ENCODE measurements at places on chromosomes 5 and 9.
A peak's percentile ranks its signal among the peaks of the same experiment; 100 is the strongest.

GRCh38 chr5:119322948-119323537, 32.8 kb upstream of the TNFAIP8 start:
- H3K27ac ChIP-seq: no peak overlapping the region
- no peak overlapping the region for H3K4me3 ChIP-seq
- peaks cover 11% of the 10 kb centered on the region for H3K4me1 ChIP-seq
- DNase-seq: no peak
- peaks cover 4% of the 10 kb centered on the region for H3K36me3 ChIP-seq

GRCh38 chr9:83240671-83241070, 177.7 kb upstream of the RASEF start:
- H3K36me3 ChIP-seq: no peaks in the 10 kb centered on the region
- H3K4me3 ChIP-seq: no peak overlapping the region
- H3K4me1 ChIP-seq: no peaks in the 10 kb centered on the region
- H3K27me3 ChIP-seq: no peaks in the 10 kb centered on the region

- peaks cover 29% of the 10 kb centered on the region for H3K4me1 ChIP-seq
- peaks cover 15% of the 10 kb centered on the region for H3K36me3 ChIP-seq
- peaks cover 4% of the 10 kb centered on the region for H3K27me3 ChIP-seq
- no peak overlapping the region for H3K27ac ChIP-seq
Observed at GRCh38 chr5:15615859-15616258, 115.9 kb downstream of the FBXL7 start.

DNA sequence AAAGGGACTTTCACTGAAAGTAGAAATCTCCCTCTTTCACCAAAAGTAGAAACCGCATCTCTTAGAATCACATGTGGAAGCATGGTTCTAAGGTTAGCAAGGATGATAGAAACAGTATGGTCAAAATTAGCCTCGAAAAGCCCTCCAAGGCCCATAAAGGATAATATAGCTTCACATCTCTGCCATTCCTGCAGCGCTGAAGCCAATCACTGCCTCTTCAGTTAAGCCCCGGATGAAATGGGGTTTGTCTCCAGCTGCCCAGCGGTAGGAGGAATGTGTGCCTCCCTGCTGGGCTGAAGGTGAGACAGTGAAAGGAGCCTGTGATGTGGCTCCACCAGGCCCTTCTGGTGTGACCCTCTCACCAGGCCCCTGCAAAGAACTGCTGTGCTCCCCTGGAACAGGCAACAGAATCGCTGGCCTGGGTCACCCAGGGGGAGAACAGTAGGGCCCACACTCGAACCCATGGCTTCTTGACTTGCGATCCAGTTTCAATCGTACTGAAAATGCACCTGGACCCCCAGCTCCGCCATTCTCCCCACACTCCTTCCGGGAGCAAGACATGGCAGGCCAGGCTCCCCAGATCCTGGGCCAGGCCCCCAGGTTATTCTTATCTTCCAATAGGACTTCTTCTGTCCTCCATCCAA, 47.2 kb downstream of the CAMK2A start:
- H3K27me3 ChIP-seq: peaks cover 4% of the 10 kb centered on the region
- no peaks in the 10 kb centered on the region for H3K4me1 ChIP-seq
- no peak overlapping the region for H3K27ac ChIP-seq
- no peak overlapping the region for H3K4me3 ChIP-seq
- no peaks in the 10 kb centered on the region for H3K36me3 ChIP-seq

DNA sequence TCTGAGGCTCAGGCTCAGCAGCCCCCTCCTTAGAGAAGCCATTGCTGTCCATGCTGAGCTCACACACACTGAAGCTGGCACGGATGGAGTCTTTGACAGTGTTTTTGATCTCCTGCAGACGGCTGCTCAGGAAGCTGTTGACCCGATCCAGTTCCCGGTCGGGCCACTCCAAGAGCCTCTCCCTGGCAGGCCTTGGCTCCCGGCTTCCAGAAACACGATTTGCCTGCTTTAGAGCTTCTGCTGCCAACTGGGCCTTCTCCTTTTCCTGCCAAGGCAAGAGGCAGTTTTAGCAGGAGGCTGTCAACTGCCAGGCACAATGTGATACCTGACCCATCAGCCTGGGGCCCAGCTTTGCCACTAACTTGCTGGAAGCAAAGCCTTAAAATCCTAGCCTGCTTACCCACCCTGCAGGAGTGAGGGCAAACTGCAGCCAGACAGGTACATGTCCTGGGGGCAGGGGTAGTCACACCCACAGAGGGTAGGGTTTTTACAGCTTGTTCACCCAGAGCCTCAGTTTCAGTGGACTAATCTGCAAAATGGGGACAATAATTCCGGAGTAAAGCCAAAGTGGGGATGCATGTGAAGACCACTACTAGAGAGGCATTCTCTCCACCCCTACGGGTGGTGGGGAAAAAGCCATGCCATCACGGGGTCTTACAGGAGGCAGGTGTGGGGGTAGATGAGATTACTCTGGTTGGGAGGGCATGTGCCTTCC, 8.3 kb upstream of the DDX41 start:
- peak overlapping the region; percentile 42 for H3K27ac ChIP-seq
- peaks cover 2% of the 10 kb centered on the region for H3K27me3 ChIP-seq
- H3K4me1 ChIP-seq: no peaks in the 10 kb centered on the region
- peaks cover 21% of the 10 kb centered on the region for H3K36me3 ChIP-seq

- no peak overlapping the region for H3K27ac ChIP-seq
- no peak overlapping the region for H3K4me3 ChIP-seq
- H3K4me1 ChIP-seq: peaks cover 22% of the 10 kb centered on the region
- H3K27me3 ChIP-seq: peaks cover 2% of the 10 kb centered on the region
- peak; percentile 63 for DNase-seq
- H3K36me3 ChIP-seq: no peaks in the 10 kb centered on the region
Observed at GRCh38 chr5:82349652-82350051, 71.5 kb upstream of the RPS23 start.

DNA sequence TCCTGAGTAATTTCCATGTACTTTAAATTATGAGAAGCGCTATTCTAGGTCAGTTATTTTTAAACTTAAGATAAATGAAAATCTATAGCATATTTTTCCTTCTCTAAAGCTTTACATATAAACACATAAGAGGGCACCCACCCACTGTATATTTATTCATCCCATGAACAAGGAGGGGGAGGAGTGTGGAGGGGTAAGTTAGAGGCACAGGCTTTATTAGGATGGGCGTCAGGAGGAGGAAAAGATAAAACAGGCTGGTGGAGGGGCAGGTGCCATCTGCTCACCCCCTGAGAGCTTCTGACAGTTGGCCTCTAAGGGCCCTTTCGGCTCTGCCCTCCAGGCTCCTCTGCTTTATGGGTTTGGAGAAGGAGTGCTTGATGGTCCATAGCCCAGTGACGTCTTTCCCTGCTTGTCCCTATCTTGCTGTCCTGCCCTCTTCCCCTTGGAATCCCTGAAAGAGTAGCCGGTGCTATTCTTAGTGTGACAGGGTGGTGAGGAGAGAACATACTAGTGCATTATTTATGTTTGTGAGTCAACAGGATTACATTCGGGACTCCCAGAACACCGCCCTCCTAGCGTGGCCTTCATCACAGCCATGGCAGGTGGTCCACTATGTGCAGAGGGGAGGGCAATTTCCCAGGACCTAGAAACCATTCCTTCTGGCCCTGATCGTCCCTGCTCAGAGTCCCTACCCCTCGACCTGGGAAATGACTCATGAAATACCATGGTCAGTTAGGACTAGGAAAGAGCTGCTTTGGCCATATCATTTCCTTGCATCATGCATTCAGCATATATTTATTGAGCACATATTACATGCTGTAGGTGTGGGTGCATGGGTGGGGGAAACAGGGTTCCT, 7.9 kb upstream of the SYNPO start:
- peaks cover 8% of the 10 kb centered on the region for H3K27me3 ChIP-seq
- H3K27ac ChIP-seq: no peak overlapping the region
- no peak overlapping the region for H3K4me3 ChIP-seq
- H3K36me3 ChIP-seq: peaks cover 4% of the 10 kb centered on the region
- peaks cover 8% of the 10 kb centered on the region for H3K4me1 ChIP-seq

DNA sequence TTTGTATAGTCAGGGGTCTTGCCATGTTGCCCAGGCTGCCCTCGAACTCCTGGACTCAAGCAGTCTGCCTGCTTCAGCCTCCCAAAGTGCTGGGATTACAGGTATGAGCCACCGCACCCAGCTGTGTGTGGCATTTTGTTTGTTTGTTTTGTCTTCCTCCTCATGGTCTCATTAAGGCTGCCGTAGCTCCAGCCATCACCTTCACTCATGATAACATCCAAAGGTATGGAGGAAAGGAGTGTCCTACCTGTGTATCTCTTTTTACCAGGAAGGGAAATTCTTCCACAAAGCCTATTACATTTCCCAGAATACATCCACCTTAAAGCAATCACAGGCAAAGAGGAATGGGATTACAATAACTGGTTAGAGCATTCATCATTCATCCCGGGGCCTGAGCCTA, 27.2 kb downstream of the LSM11 start:
- no peak overlapping the region for H3K27ac ChIP-seq
- no peak for DNase-seq
- H3K4me1 ChIP-seq: no peaks in the 10 kb centered on the region
- no peaks in the 10 kb centered on the region for H3K27me3 ChIP-seq
- H3K4me3 ChIP-seq: no peak overlapping the region

DNA sequence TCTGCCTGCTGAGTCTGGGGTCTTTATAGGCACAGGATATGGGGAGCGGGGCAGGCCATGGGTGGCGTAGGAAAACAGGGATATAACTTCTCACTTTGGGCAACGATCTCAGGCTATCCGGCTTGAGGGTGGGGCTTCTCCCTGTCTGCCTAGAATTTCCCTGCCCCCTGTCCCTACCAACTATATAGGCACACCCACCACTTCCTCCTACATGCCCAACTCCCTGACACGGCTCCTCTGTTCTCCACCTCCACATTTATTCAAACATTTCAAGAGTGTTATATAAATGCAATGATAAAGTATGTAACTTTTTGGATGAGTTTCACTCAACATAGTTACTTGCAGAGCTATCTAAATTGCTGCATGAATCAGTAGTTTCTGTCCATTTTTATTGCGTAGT, 363.2 kb upstream of the RORB start:
- H3K4me3 ChIP-seq: no peak overlapping the region
- H3K36me3 ChIP-seq: no peaks in the 10 kb centered on the region
- H3K27ac ChIP-seq: no peak overlapping the region
- no peaks in the 10 kb centered on the region for H3K27me3 ChIP-seq
- H3K4me1 ChIP-seq: no peaks in the 10 kb centered on the region
- DNase-seq: no peak

DNA sequence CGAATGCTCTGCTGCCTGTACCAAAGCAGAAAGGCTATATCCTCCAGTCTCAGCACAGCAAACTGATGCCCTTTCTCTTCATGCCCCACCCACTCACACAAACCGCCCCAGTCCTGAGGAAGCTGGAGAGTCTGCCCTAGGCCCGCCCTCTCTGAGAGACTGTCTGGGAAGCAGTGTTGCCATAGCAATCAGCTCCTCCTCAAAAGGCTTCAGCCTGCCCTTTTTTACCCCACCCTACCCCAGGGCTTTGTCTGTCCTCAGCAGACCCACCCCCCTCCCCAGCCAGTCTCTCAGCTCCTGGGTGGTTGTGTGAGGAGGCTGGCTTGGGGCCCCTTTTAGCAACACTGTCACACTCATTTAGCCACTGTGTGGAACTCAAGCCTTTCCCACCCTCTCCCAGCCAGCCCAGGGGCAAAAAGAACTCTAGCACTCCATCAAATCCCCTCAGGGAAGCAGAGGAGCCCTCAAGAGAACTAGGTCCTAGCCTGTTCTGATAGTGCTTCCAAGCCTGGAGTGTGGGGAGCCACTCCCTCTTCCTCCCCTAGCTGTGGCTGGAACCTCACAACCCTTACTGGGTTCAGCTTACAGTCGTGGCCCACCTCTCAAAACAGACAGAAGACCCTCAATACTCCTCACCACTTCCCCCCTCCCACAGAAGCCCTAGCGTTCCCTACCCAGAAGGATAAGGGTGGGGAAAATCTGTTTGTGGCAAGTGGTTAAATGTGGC, 1.4 kb downstream of the ATOSB start:
- H3K27me3 ChIP-seq: peaks cover 13% of the 10 kb centered on the region
- peak overlapping the region; percentile 99 for H3K4me3 ChIP-seq
- peak; percentile 80 for DNase-seq
- peak overlapping the region; percentile 98 for H3K27ac ChIP-seq
- peaks cover 19% of the 10 kb centered on the region for H3K36me3 ChIP-seq
- H3K4me1 ChIP-seq: peaks cover 32% of the 10 kb centered on the region

DNA sequence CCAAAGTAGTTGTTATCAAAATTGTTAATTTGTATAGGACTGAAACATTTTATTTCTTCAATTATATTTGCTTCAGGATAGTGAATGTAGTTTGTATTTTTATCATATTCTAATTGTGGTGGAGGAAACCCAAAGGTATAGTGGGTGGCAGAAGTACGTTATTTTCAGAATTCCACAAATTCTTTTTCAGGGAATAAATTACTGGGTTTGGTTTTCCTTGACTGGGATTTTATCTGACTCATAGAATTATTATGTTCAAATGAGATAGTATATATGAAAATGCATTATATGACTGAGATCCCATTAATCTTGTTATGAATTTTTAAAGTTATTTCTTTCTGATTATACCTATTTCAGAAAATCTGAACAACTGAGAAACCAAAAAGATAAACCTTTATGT, 73.7 kb downstream of the VPS13A start:
- H3K27me3 ChIP-seq: no peaks in the 10 kb centered on the region
- H3K27ac ChIP-seq: no peak overlapping the region
- peaks cover 4% of the 10 kb centered on the region for H3K36me3 ChIP-seq
- H3K4me3 ChIP-seq: no peak overlapping the region

GRCh38 chr9:4638968-4639367, 23.1 kb upstream of the PLPP6 start:
- no peaks in the 10 kb centered on the region for H3K36me3 ChIP-seq
- no peak overlapping the region for H3K4me3 ChIP-seq
- peaks cover 3% of the 10 kb centered on the region for H3K4me1 ChIP-seq
- no peak overlapping the region for H3K27ac ChIP-seq
- no peak for DNase-seq
